Fibroblast of mammary gland (primary cell): ENCODE measurements at places on chromosomes 4 and X.
A peak's percentile ranks its signal among the peaks of the same experiment; 100 is the strongest.

- DNase-seq, result no peak
Observed at GRCh38 chrX:666762-667720, 36.5 kb downstream of the SHOX start.

GRCh38 chr4:177308847-177309521, 690 bp upstream of the NEIL3 start:
- DNase-seq, result no peak

DNA sequence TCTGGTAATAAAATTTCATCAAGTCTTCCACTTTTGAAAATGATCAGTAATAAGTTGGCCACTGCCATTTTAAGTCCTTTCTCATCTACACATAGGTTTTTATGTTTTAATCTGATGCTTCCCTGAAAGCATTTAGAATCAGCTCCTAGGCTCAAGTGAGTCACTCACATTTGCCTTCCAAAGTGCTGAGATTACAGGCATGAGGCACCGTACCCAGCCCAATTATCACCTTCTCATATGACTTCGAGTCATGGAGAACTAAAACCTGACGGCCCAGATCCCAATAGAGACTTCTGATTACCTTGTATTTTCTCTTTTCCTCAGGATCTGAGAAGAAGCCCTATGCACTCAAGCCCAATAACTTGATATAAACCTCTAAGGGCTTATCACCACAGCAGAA, 140.8 kb downstream of the OPHN1 start:
- DNase-seq, result peak; percentile 22

GRCh38 chr4:95363559-95363925, 185.2 kb downstream of the UNC5C start:
- no peak for DNase-seq

- no peak for DNase-seq
Observed at GRCh38 chrX:11609109-11609508, 56.6 kb downstream of the ARHGAP6 start.

GRCh38 chr4:3658530-3658913, 107.7 kb upstream of the ADRA2C start:
- no peak for DNase-seq

GRCh38 chr4:128810331-128810870, 901 bp downstream of the JADE1 start:
- DNase-seq, result peak; percentile 57

DNA sequence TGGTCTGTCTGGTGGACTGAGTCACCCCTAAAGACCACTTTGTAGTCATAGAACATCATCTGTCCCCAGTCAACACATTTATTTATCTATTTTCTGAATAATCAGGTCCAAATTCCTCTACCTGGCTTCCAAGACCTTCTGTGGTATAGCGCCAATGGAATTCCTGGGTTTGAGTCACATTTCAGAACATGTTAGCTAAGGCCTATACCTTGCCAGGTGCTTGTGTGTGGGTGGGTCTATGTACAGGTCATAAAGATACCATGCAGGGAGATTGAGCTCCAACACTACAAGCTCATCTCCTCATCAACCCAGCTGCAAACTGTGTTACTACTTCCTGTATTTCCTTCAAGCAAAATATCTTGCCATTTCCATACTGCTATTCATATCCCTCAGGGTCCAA, 113.3 kb downstream of the TRAPPC11 start:
- DNase-seq, result no peak

- DNase-seq, result no peak
Observed at GRCh38 chr4:95340191-95340590, 208.6 kb downstream of the UNC5C start.

DNA sequence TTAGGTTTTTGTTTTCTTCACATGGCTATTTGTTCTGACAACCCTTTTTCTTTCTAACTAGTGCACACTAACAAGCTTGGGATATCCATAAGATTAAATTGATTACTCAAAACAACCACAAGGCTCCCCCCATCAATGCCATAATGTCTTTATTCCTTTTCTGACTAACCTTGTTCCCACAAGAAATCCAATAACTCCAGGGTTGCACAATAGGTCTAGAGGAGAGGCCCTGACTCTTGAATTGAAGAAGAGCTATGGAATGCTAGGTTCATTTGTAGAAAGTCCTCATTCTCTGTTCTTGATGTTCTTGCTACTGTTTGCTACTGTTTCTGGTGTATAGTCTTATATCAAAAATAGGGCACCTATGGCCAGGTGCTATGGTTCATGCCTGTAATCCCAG, 71.0 kb downstream of the PRRG1 start:
- peak; percentile 41 for DNase-seq

DNA sequence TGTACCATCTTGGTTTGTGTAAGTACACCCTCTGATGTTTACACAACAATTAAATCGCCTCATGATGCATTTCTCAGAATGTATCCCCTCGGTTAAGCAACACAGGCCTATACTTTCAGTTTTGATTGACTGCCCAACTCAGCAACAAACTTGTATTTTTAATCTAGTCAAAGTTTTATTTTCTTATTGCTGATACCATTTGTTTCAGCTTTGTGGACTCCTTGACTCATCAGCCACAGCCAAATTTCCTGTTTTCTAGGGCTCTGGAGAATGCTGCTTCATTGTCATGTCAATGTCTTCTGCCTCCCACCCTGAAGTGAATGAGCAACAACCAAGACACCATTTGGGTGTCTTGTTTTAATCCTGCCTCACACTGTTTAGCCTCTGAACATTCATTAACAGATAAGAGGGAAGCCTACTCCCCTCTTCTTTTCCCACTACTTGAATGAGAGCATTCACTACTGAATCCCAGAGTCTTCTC, 14.0 kb downstream of the BBS12 start:
- DNase-seq, result peak; percentile 48

DNA sequence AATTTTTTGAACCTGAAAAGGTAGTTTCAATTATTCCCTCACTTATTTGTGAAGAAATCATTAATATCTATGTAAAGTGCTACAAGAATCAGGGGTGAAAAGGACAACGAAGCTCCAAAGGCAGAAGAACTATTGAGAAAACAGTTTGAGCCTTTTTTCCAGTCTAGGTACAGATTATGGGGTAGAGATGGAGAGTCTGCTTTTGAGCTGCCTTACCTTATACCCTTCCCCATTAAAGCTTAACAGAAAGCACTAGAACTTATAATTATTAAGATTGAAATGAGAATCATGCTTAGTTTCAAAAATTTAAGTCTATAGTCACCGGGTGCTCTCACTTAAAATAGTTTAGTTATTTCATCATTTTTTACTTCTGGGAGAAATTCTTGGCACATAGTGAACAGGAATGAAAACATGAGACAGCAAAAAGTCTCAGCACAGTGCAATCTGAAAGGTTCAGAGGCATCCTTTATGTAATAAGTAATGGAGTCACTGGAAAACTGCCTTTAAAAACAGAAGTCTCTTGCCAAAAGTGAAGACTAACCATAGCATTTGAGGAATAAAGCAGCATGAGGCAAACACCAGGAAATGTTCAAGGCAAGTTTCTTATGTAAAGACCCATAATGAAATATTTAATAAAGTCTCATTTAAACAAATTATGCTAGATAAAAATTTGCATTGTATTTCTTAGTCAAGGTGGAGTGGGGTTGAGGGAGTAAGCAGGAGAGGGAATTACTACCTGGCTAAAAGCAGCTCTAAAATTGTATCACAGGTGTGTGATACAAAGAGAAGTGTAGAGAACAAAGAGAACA, 5.1 kb upstream of the DCLK2 start:
- peak; percentile 96 for DNase-seq

DNA sequence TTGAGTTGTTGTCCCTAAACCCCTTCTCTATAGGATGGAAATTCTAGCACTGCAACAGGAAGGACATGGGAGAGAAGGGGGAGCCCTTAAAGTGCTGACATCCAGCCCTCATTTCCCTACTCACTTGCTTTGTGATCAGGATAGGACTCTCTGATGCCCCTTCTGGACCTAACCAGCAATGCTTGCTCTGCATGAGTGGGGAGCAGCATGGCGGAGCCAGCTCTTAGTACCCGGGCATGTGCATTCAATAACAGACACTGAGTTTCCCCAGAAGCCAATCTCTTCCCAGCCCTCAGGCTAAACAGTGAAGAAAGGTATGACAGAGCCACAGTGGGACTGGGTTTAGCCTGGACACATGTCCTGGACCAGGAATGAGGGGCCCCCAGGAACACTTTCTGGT, 14.0 kb downstream of the SOD3 start:
- DNase-seq, result no peak

DNA sequence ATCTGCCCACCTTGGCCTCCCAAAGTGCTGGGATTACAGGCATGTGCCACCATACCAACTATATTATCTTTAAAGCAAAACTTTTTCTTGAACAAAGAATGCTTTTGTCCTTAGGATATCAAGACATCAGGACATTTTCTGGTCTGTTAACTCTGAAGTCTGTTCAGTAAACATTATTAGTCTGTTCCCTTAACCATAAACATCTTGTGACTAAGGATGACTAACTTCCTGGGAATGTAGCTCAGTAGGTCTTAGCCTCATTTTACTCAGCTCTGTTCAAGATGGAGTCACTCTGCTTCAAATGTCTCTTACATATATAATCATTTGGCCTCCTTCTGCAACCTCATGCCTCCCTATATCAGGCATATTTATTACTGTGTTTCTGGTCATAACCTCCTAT, 122.9 kb downstream of the UBE2NL start:
- peak; percentile 76 for DNase-seq

- no peak for DNase-seq
Observed at GRCh38 chr4:90122355-90122748, 4.8 kb upstream of the CCSER1 start.

GRCh38 chr4:122921971-122922876, at the start of gene NUDT6:
TSS of gene NUDT6 (minus strand) at chr4:122922597. CDS start at chr4:122922572, 25 bp downstream.
- peak; percentile 74 for DNase-seq

DNA sequence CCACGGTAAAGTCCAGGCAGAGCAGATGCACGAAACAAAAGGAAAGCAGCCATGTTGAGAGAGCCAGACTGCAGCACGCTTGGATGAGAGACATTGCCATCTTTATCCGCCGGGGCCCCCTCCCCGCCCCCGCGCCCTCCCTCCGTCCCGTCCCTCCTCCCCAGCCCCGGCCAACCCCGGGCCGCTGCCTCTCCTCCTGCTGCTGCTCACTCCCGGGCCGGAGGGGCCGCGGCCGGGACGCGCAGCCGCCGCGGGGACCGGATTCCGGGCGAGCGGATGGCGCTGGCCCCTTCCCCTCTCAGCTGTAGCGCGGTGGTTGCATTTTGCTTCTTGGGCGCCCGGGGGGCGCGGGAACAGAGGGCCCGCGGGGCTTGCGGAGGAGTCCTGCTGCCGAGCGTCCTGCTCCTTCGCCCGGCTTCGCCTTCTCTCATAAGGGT, 542 bp downstream of the RNF150 start:
- no peak for DNase-seq

GRCh38 chr4:133865612-133866327, 335.8 kb downstream of the PABPC4L start:
- DNase-seq, result peak; percentile 96

DNA sequence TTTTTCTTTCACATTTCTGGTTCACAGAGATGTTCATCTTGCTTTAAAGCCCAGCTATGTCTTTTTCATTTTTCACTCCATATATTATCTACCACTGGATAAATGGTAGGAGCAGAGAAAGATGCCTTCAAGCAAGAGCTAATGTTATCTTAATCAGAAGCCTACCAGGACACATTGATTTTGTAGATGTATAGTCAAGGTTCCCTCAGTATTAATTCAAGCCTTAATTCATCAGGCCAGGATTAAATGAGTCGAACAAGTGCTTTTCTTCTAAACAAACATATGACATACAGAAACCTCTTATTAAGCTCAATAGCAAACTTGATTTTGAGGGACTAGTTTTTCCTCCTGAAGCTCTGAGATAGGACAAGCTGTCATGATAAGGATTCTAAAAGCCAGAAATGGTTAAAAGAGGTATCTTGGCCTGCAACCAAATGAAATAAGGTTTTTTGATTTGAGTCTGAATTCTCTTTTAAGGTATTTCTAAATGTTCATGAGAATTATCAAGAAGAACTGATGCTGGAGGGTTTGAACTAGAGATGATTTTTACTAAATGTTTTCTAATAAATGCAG, 81.7 kb upstream of the FTHL17 start:
- DNase-seq, result no peak

DNA sequence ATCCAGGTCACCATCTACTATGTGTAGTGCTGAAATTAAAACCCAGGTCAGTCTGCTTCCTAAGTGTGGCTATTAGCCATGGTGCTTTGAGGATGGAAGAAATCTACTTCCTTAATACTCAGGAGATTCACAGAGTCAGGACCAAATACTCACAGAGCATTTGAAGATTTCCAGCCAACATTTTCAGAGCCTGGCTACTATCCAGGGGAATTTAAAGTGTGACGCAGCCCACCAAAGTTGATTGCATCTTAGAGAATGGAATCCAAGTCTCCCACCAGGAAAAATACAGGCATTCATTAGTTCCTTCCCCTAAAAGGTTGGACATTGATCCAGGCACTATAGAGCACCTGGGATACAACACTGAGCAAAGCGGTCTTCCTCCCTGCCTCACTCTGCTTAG, 83.8 kb downstream of the HS3ST1 start:
- DNase-seq, result no peak

DNA sequence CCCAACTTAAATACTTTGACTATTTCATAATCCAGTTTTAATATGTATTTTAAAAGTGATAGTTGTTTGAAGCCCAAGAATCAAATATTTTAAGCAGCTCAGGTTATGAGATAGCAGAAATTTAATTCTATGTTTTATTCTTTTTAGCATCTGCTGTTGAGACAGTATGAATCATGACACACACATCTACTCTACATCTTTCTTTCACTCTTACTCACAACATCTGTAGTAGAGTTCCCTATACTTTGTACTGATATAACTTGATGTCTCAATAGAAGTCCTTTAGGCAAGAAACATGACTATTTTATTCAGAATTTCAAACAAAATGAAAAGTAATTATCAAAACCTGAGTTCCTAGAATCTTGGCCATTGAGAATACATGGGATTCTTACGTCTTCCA, 187.9 kb upstream of the GNPDA2 start:
- peak; percentile 19 for DNase-seq

GRCh38 chr4:2406406-2406805, 12.0 kb downstream of the ZFYVE28 start:
- no peak for DNase-seq

DNA sequence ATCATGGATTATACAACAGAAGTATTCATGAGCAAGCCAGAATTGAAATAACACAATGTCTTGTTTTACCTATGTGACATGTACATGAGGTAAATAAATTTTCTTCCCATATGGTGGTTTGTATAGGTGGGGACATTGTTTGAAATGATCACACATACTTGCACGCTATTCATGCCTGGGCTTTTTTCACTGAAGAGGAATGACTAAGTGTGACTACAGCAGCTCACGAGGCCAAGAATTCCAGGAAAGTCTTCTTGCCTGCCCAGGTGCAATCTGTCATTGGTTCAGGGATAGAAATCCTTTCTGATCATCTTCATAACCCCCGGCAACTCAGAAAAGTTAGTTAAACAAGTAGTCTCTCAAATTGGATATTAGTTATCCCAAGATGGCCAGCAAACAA, 36.3 kb upstream of the AREG start:
- peak; percentile 51 for DNase-seq

GRCh38 chr4:11489453-11490083, 60.9 kb upstream of the HS3ST1 start:
- no peak for DNase-seq

DNA sequence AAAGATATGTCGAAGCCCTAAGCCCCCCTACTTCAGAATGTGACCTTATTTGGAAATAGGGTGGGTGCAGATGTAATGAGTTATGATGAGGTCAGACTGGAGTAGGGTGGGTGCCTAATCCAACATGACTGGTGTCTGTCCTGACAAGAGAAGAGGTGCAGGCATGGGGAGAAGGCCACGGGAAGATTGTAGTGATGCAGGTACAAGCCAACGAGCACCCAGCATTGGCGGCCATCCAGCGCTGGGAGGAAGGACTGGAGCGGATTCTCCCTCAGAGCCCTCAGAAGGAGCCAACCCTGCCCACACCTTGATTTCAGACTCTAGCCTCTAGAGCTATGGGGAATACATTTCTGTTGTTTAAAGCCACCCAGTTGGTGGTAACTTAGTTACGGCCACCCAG, 237.2 kb downstream of the EVC2 start:
- DNase-seq, result no peak
